ENCODE measurements at places on chromosomes 13 and 19.

DNA sequence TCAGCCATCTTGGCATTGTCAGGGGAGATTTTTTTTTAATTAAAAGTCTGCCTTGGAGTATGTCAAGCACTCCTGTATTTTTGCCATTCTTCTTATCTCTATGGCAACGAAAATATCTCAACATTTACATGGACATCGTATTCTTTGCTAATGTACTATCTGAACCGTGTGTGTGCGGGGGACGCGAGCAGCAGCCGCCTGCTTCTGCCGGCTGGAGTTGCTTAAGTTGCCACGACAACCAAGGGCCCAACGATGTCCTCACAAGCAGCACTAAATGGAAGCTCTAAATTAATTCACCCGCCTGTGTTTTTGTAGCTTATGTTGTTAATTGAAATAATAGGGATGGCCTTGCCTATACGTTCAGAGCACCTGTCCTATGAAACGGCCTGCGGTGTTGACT lies 309.5 kb downstream of the TEX29 start:
- DNase-seq = no peak

- DNase-seq = no peak
Measured at GRCh38 chr19:7833225-7834099, 3.4 kb downstream of the EVI5L start.

GRCh38 chr13:64684685-64685431 lies 2545.3 kb downstream of the PCDH9 start:
- no peak for DNase-seq

- no peak for DNase-seq
Measured at GRCh38 chr13:44058624-44059215, 179.0 kb downstream of the LACC1 start.

- DNase-seq = no peak
Measured at GRCh38 chr13:38856065-38856464, 134.6 kb downstream of the STOML3 start.

GRCh38 chr19:9936326-9937000 lies at the start of gene OLFM2:
Gene OLFM2 (minus strand): TSS chr19:9936515. CDS start chr19:9936366, 149 bp downstream.
- DNase-seq = no peak

All from left renal cortex interstitium (tissue), 4 donors.